ENCODE measurements at places on chromosomes 16 and 17.
A peak's percentile ranks its signal among the peaks of the same experiment; 100 is the strongest.

DNA sequence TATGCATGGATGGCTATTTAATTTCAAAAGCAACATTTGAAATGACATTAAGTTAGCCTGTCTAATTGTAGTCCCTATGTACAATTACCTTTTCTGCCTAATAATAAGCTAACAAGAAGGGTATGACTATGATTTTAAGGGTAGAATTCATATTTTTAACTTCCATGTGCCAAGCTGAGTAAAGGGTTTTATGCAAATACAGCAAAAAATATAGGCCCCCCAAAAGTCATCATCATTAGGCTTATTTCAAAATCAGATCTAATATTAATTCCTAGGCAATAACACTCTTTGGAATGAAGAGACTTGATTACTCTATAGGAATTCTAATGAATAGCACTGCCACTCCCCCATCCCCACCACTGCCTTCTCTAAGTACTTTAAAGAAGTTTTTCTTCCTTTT lies 155.9 kb upstream of the DYNLRB2 start:
- DNase-seq, result no peak

DNA sequence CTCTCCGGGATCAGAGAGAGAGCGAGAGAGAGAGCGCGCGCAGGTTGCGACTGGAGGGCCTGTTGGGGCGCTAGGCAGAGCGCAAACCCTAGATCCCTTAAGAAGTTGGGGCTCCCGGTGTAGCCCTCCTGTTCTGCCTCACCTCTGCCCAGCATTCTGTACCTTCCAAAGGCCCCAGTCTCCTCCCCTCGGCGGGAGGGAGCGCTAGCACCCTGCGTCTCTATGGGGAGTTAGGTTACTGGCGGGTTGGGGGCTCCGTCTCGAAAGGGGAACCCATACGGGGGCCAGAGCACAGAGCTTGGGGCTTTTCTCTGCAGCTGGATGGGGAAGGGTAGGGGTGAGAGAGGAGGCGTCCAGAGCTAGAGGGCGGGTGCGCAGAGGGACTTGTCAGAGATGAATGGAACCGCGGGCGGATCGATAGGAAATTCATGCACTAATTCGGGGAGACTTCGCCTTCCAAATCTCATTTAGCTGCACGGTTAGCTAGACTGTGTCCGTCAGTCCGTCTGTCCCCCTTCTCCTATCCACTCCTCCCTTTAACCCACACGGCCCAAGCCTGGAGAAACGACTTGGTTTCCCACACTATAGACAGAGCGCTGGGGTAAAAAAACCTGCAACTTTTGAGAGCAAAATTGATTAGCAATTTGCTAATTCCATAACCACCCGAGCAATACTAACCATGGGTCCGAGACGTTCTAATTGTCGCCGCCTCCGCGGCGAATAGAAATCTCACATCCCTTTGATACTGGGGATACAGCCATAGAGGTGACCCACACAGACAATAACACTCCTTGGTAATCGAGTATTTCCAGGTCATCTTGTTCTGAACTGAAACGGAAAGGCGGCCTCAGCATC lies 693 bp upstream of the HOXB4 start:
- DNase-seq, result peak; percentile 63

DNA sequence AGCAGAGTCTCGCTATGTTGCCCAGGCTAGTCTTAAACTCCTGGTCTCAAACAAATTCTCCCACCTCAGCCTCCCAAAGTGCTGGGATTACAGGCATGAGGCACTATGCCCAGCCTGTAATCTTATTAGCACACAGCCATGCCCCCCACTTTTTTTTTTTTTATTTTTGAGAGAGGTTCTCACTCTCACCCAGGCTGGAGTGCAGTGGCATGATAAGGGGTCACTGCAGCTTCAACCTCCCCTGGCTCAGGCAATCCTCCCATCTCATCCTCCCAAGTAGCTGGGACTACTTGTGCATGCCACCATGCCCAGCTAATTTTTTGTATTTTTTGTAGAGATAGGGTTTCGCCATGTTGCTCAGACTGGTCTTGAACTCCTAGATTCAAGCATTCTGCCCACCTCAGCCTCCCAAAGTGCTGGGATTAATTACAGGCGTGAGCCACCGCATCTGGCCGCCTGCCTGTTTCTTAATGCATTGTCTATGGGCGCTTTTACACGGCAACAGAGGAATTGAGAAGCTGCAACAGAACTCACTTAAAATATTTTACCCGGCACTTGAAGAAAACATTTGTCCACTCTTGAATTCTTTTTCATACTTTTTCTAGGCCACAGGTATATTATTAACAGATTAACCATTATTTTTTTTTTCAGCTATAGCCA lies 8.8 kb upstream of the CEP20 start:
- DNase-seq, result no peak

DNA sequence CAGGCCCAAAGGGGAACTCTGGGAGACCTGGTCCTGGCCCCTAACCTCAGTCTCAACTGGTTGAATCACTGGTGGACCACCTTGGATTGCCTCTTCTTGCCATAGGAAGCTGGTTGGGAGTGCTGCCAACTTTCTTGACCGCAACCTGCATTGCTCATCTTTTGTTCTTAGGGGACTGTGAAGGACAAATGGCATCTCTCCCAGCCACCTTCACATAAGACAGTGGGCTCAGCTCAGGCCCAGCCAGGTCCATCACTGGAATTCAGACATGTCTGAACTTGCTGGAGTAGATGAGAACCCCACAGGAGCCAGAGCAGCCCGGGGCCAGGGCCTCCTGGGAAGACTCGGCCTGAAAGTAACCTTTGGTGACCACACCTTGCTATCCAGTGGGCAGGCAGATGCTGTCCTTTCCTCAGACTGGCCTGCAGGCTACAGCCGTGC lies 18.8 kb downstream of the ADORA2B start:
- no peak for DNase-seq

GRCh38 chr17:27518545-27519521 lies 62.6 kb downstream of the KSR1 start:
- DNase-seq, result no peak
